ENCODE measurements at places on chromosomes 2 and 18.

DNA sequence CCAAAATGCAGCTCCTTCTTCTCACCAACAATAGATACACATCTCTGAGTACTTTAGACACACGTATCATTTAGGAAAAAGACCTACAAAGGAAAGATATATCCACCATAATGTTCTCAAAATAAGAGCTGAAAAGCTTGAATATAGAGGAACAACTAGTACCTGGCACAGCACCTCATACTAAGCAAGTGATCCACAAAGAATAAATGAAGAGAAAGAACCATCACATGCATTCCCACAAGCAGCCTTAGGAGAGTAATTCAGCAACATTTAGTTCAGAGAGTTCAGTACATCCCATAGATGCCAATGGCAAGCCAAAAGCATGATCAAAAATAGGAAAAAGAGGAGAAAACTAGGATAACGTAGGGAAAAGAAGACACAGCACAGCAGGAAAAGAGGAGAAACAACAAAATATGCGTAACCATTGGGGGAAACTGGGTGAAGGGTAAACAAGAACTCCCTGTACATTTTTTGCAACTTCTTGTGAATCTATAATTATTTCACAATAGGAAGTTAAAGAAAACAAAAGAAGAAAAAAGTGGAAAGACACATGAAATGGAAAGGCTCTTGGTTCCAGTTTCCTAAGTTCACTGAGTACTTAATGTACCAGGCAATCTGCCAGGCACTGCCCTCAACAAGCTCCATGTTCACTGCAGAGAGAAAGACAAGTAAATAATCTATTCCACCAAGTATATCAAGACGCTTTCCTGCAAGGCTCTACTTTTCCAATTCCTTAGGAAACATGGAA lies 22.3 kb downstream of the CLASP1 start:
- peak; percentile 65 for DNase-seq

DNA sequence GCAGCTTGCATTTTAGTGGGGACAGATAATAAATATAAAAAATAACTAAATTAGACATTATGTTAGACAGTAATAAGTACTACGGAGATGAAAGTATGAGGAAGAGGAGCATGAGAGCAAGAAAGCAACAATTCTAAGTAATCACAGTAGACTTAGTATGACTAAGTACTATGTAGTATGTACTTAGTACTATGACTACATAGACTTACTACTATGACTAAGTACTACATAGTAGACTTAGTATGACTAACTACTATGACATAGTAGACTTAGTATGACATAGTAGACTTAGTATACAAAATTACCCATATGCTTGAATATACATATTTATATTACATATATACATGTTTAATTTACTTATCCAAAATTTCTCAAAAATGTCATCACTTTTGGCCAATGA lies 29.3 kb downstream of the CDH20 start:
- no peak for DNase-seq

DNA sequence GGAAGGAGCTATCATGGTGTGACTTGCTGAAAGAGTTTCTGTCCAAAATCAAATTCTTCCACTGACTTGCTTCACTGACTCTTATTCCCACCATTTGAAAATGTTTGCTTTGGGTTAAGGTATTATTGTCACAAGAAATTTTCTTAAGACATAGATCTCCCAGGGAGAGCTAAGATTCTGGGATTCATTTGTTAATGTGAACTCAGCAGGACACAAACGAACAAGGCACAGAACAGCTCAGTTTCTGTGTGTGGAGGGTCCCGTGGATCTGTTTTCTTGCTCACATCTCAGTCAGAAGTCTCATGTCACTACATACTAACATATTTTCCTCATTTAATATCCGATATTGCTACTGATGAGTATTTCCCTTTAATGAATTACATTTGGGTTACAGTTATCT lies 8.2 kb upstream of the HNRNPA3 start:
- no peak for DNase-seq

DNA sequence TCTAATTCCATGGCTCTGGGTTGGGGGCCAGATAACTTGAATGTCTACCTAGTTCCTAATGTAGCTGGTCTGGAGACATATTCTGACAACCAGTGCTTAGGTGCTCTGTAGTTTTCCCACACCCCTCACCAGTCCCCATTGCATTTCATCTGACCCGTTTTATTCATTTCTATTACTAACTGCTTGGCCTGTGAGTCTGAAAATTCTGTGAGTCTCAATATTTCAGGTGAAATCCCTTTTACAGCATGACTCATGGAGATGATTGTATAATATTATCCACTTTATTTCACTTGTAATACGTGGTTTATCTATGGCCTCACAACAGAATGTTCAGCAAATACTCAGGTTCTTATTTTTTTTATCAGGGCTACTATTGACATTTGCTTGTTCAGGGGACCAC lies 103.7 kb upstream of the UGP2 start:
- no peak for DNase-seq

GRCh38 chr18:3826021-3826420 lies 376.0 kb downstream of the TGIF1 start:
- no peak for DNase-seq

- DNase-seq, result no peak
These were observed 601.2 kb downstream of the LRP1B start for GRCh38 chr2:141529659-141530058.

GRCh38 chr18:2572892-2573291 lies 1.5 kb downstream of the NDC80 start:
- DNase-seq, result no peak

GRCh38 chr2:9467687-9468086 lies 6.7 kb upstream of the IAH1 start:
- DNase-seq, result no peak
